Left cardiac atrium (tissue), 4 donors: ENCODE measurements at places on chromosomes 2 and 18.
A peak's percentile ranks its signal among the peaks of the same experiment; 100 is the strongest.

DNA sequence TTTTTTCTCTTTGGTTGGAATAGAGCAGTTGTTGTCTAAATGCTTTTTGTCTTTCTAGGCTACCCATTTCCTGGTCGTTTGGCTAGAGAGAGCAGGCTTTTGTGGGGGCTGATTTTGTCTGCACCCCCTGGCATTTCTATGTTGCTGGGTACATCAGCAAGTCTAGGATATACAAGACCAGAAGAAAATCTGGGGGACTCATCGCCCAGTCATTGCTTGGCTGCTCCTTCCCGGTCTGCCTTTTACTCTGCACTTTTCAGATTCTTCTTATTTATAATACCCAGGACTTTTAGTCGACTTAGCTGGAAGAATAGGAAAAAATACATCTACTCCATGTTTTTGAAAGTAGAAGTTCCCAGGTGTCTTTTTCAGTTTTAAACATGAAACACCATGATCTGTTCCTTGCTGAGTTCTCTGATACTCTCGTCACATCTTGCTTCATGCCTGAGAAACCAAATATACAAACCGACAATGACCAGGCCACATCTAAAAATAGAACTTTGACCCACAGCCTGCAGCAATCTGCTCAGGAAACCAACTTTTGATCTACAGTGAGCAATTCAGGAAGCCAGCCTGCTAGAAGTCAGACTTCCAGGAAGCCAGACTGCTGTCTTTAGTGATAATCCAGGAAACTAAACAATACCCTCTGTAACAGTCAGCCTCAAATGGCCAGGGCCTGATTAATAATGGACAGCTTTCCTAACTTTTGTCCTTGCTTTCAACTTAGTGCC, 163.8 kb upstream of the MEX3C start:
- peak; percentile 34 for DNase-seq

- no peak for DNase-seq
These were observed 198.7 kb downstream of the CCDC85A start for GRCh38 chr2:56382466-56382865.

DNA sequence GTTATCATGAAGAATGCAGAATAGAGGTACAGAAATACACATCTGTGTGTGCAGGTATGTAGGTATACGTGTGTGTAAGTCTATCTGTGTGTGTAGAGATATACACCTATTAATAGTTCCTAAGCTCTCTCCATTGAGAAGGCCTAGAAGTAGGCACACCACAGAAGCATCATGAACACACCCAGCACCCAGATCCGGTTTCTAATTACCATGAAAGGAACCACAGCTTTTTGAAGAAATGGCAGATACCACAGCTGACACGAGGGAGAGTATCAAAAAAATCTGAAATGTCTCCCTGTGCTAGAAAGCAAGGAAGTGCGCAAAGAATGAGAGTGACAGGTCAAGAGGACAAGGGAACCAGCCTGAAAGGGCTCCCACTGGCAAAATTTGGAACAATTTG, 27.7 kb upstream of the AP1S3 start:
- DNase-seq = no peak

DNA sequence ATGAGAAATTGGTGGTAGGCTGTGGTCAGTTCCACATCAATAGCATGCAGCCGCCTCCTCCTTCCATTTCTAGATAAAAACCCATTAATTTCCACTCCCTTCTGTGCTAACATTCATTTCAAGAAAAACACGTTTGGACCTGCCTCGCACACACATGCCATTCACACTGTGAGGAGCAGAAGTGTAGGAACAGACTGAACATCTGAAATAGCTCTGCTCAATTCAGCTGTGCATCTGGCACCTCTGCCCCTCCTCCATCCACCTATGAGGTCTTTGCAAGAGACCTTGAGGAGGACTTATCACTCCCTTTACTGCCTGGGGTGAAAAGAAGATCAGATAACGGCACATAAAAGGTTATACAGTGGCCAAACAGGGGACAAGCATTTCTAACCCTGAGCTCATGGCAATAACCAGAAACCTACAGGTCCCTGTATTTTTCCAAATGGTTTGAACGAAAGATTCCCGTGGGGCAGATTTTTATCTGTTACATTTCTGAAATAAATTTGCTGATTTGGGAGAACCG, 30.8 kb upstream of the LRP2 start:
- no peak for DNase-seq

DNA sequence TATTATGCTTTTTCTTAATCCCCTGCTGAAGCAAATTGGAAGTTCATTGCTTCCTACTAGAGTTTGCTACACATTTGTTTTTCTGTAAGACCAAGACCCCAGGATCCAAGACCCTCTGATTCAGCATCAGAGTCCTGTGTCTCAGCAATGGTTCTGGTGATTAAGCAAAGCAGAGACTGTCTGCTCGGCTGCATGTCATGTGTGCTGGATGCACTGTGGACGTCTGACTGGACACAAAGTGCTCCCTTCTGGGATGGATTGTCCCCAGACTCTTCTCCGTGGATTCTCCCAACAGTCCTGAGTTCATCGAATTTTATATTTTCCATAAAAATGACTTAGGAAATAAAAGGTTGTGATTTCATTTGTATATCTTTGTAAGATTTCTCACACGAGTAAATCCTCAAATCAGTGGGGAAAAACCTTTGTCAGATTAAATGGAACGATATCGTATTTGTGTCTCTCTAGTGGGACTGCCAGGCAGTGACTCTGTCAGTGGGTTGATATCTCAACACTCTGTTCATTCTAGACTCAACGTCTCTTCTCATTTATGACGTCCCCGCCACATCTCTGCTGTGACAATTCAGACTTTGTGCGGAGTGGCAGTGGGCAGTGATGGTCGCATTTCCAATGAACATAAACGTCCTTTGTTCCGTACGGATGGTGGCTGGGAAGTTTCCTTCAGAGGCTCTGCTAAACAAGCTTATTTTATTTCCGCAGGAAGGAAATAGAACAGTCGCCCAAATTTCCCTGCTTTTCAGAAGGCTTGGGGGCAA, 58.6 kb downstream of the NCAPH start:
- no peak for DNase-seq

DNA sequence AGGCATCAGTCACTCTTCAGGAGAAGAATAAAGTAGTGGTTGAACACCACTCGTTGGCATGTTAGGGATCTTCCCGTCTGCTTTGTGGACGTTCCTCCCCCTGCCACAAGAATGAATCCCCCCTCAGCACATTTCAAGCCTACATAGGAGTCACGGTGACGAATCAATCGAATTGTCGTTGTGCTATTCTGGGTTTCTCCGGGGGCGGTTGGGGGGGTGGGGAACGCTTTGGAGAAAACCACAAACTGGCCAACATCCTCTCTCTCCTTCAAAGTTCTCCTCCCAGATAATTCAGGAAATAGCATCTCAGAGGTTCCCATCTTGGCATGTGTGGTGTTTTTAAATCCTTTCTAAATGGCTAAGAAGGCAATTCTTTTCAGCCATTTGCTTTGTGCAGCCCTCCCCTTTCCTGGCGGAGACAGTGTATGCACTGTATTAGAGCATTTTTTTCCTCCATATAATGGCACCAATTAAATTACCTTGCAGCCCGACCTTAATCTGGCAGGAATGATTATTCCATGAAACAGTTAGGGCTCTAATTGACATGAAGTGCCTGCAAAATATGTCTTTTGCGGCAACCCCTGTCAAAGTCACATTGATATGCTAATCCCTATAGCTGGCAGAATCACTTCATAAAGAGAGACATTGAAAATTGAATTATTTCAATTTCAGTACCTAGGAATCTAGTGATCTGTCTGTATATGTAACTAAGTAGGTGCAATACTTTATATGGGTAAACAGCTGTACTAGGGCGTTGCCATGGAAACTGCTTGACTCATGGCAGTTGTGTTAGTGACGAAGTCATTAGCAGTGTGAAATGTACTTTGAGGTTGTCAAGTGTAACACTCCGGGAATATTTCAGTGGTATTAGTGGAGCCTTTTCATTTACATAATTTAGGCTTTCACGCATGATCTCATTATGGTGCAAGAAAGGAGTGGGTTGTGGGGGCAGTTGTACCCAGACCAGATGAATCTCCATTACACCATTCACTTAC, 323.4 kb upstream of the SLC14A2 start:
- DNase-seq = no peak

- no peak for DNase-seq
These were observed 394.5 kb downstream of the ALK start for GRCh38 chr2:29526587-29527586.

DNA sequence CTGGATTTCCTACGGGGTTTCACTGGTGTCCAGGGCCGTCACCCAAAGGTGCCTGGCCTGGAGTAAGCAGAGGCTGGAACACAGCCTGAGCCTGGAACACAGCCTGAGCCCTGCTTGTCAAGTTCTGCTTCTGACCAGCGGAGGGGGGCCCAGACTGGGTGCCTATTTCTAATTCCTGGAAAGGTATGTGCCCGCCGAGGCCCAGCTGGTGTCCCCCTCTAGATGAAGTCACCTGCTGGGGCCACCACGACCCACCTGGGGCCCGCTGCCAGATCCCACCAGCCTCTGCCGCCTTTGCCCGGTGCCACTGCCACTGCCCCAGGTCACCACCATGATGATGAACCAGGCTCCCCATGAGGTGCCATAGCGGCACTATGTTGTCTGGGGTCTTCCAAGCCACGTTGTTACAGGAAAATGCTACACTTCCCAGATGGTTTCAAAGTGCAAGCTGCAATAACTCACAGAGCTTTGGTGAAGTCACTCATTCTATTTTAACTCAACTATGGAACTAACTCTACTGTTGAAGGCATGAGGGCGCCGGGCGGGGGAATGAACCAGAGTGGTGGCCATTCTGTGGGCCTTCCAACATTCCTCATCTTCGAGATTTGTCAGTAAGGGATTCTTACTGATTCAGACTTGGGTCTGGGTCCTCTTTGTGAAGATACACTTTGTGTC, 40.9 kb upstream of the LAPTM4A start:
- DNase-seq = no peak

DNA sequence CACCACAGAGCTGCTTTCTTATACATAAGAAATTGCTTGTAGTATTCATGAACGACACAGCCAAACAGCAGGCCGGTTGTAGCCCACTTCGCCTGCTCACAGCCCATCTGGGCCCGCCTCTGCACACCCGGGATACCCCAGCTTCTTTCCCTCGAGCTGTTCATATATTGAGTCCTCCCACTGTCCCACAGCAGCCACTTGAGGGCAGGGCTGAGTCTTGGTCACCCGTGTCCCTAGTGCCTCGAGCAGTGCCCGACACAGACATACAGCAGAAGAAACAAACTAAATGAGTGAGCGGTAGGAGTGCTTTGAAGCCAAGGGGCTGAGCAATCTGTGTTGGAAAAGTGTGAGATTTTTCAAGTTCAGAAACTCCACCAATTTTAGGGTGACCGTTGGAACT, 251.4 kb downstream of the KLHL29 start:
- DNase-seq = peak; percentile 58

- no peak for DNase-seq
These were observed 7.0 kb upstream of the ZNF407 start for GRCh38 chr18:74590671-74591070.

GRCh38 chr2:78817430-78817829, 208.1 kb upstream of the REG3G start:
- DNase-seq = no peak

- DNase-seq = no peak
These were observed 104.6 kb downstream of the ACKR3 start for GRCh38 chr2:236674238-236674637.

DNA sequence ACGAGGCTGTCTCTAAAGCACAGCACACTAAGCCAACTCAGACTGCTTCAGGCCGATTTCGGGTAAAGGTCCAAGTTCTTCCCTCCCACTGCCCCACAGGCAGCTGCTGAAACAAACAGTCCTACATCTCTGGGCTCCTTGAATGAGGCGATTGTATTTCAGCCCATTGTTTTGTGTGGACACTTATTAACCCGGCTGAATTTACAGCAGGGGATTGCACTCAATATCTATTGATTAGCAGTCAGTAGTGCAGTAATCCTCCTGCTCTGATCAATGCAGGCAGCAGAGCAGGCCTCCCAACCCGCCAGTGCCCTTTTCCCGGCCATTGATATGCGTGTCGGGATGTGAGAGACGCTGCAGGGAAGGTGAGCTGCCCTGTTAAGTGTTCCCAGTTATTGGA, 330.1 kb downstream of the CMPK2 start:
- no peak for DNase-seq

- no peak for DNase-seq
These were observed 105.9 kb upstream of the ID2 start for GRCh38 chr2:8575834-8576423.

- DNase-seq = no peak
These were observed 1.3 kb downstream of the LAMA3 start for GRCh38 chr18:23690505-23691068.

GRCh38 chr2:3180082-3180908, 197.3 kb downstream of the EIPR1 start:
- no peak for DNase-seq

DNA sequence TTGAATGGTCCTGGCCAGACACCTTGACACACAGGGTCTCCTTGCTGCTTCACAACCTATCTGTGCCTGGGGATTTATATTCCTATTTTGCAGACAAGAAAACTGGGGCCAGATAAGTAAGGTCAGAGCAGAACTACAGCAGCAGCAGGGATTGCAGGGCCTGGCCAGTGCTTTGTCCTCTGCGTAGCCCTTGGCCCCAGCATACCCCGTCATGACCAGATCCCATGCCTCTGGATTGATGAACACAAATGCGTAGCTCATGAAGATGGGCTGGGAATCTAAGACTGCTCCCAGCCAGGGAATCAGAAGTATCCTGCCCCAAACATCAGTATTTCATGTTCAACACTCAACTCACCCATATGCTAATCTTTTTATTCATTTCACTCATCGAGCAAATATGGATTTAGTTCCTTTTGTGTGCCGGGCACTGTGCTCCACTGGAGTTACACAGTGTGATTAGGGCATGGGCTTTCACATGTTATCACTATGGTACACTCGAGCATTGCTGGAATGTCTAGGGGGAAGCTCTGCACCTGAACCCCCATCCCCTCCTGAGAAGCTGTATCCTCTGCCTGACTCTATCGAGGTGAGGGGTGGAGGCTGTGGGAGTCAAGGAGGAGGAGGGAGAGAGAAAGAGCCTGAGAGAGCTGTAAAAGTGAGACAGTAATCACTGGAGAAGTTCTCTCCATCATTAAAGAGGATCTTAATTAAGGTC, 143.3 kb downstream of the CYP26B1 start:
- DNase-seq = no peak

DNA sequence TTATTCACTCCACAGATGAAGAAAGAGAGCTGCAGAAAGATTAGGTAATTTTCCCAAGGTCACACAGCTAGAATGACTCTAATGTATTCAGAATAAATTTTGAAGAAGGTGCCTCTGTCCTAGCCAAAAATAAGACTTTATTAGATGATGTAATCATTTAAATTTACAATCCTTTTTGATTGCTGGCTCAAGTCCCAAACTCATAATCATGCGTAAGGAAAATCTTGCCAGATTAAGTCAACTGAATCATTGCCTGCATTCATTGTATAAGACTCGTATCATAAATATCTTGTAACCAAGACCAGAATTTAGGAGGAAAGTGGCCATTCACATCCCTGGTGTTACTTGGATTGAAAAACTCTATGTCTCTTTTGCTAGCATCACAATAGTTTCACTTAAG, 53.1 kb upstream of the STK39 start:
- DNase-seq = no peak
